ENCODE measurements at places on chromosomes 11 and 22.

- no peaks in the 10 kb centered on the region for H3K4me1 ChIP-seq
- H3K27me3 ChIP-seq = no peaks in the 10 kb centered on the region
- H3K36me3 ChIP-seq = no peaks in the 10 kb centered on the region
These were observed 13.0 kb upstream of the MYEOV start for GRCh38 chr11:69280994-69281393.

DNA sequence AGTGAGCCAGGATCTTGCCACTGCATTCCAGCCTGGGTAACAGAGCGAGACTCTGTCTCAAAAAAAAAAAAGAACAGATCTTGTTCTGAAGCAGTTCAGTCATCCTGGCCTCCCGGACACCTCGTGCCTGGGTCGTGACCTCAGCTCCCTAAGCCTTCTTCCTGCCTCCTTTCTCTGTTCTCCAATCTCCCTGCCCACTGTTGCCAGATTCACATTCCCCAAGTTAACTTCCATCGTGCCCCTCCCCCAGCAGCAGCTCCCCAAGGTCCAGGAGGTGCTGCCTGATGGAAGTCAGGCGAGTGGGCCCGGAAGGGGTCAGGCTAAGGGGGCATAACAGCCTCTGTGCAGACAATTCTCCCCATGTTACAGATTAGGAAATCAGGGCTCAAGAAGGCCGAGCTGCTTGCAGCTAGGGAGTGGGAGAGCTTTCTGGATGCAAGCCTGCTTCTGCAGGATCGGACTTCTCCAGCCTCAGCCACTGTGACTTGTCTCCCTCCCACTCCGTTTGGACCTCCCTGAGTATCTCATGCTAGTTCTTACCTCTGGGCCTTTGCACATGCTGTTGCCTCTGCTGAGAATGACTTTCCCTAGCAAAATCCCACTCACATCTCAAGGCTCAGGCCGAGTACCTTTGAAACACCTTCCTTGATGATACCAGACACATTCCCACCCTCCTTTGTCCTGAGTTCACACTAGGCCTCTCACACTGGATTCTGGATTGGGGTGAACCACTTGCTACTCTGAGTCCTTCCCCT is 14.3 kb upstream of the TMEM184B start:
- no peak overlapping the region for H3K27ac ChIP-seq
- H3K36me3 ChIP-seq = no peaks in the 10 kb centered on the region

DNA sequence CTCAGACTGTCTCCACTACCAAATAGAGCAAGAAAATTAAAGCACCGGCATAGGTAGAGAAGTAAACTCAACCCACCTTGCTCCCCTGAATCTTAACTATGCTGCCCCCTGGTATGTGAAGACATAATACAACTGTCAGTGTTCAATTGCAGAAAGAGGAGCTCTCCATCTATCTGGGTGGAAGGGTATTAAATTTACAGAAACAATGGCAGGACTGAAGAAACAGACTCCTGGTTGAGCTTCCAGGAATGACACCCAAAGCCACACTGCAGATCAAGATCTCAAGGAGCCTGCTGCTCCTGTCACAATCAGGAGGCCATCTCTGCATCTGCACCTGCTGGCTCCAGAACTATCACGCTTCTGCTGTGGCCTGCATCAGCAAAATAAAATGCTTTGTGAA is 132.1 kb upstream of the BMAL1 start:
- H3K4me1 ChIP-seq = peaks cover 7% of the 10 kb centered on the region
- H3K27me3 ChIP-seq = no peaks in the 10 kb centered on the region
- H3K27ac ChIP-seq = no peak overlapping the region
- no peaks in the 10 kb centered on the region for H3K36me3 ChIP-seq
- no peak for DNase-seq

- H3K4me3 ChIP-seq = no peak overlapping the region
- no peaks in the 10 kb centered on the region for H3K4me1 ChIP-seq
- no peak for DNase-seq
These were observed 141.3 kb downstream of the ST3GAL4 start for GRCh38 chr11:126496576-126497337.

DNA sequence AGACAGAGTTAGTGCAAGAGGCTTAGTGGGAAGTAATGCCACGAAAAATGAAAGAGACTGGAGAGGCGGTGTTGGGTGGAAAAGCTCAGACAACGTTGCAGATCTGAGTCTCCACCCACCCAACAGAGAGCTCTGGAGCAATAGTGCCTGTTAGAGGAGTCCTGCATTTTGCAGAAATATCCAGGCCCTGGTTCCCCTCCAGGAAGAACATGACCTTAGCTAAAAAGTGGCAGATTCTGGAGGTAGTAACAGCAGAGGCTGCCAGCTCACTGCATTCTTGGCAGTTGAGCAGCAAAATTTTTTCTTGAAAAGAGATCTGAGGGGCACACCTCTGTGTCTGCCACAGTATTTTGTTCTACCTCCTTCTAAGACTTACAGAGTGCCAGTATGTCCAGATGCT is 27.7 kb upstream of the BIRC3 start:
- no peak overlapping the region for H3K4me3 ChIP-seq
- no peak for DNase-seq
- H3K27me3 ChIP-seq = no peaks in the 10 kb centered on the region
- no peaks in the 10 kb centered on the region for H3K4me1 ChIP-seq

DNA sequence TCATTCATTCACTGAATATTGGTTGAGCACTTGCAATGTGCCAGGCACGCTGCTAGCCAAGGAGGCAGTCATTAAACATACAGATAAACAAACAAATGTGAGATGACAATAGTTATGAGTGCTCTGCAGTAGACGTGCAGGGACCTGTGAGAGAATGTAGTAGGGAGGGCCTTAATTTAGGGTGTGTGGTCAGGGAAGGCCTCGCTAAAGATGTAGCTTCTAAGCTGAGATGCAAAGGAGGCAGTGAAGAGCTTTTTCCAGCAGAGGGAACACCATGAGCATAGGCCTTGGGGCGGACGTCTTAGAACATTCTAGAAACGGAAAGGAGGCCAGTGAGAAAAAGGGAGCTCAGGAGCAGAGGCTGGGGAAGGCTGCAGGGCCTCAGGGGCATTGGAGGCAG is 789 bp upstream of the NCF4 start:
- peaks cover 7% of the 10 kb centered on the region for H3K27me3 ChIP-seq
- no peak for DNase-seq
- H3K36me3 ChIP-seq = no peaks in the 10 kb centered on the region
- H3K27ac ChIP-seq = no peak overlapping the region
- no peak overlapping the region for H3K4me3 ChIP-seq

GRCh38 chr11:15483205-15483604 is 368.5 kb downstream of the INSC start:
- no peak overlapping the region for H3K4me3 ChIP-seq
- no peak overlapping the region for H3K27ac ChIP-seq
- no peaks in the 10 kb centered on the region for H3K27me3 ChIP-seq

DNA sequence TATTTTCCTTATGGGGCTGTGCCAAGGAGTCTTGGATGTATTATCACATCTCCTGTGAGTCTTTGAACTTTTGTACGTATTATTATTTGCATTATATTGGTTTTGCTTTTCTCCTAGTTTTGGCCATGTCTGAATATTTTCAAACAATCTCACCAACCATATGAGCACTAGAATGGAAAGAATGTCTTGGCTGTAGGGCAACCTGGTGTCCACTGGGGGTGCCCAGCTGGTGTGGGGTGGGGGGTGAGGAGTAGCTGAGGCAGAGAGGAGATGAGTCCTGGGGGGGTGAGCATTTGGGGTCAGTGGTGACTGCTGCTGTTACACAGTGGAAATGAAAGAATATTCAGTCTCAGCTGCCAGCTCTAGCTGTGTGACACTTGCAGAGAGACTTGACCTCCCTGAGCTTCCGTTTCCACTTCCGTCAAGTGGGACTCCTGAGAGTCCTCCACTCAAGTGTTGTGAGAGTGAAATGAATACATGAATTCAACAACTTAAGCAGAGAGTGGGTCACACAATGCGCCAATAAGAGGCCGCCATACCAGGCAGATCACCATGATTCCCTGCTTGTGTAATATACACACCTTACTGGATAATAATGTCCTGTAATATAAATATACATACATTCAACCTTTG is 12.7 kb upstream of the PVALB start:
- no peaks in the 10 kb centered on the region for H3K36me3 ChIP-seq
- H3K4me1 ChIP-seq = no peaks in the 10 kb centered on the region
- H3K4me3 ChIP-seq = no peak overlapping the region
- DNase-seq = no peak

- no peak for DNase-seq
- no peaks in the 10 kb centered on the region for H3K36me3 ChIP-seq
These were observed 52.3 kb downstream of the SHISAL1 start for GRCh38 chr22:44260216-44261035.
